ENCODE measurements at places on chromosomes 1 and 21.

GRCh38 chr1:25666460-25666859, 49.9 kb downstream of the MAN1C1 start:
- DNase-seq: no peak

GRCh38 chr1:27646676-27647075, 11.7 kb upstream of the FGR start:
- no peak for DNase-seq

DNA sequence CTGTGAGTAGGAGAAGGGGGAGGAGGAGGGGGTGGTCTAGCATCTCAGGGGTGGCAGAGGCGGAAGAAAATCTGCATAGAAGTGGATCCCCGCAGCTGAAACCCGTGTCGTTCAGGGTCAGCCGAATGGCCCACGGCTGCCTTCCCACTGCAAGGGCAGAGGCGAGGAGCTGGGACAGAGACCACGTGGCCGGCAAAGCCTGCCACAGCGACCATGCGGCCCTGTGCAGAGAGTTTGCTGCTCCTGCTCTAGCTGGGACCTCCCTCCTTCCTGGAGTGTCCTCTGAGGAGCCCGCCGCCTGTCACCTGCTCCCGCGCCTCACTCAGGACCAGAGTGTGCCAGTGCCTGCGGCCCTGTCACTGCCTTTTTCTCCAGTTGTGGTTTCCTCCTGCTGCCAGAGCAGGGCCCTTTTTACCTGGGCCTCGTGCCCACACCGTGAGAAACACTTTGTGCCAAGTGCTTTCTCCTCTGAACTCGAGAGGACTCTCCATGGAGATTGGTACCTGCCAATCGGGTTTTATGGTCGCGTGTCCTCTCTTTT, 5.4 kb upstream of the TRPM2 start:
- no peak for DNase-seq

DNA sequence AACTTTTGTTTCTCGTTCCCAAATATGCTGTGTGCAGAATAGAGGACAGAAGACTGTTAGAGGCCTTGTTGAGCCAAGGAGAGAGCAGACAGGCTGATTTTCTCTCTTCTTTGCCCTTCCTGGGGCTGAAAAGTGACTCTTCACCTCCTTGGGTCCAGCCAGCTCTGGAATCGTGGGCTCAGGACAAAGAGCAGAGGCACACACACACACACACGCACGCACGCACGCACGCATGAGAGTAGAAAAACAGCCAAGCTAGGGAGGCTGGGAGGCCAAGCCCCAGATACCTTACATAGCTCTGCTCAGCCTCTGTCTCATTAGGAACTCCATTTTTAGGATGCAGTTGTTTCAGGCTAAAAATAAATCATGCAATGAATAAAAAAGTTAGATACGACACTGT, at the start of gene CASQ2:
Gene CASQ2 (minus strand): TSS at position 166 of the 400 bp plus-strand sequence. CDS start 173 bp downstream, outside the sequence.
- no peak for DNase-seq

- DNase-seq: no peak
Observed at GRCh38 chr21:36541721-36542139, 61.8 kb upstream of the CLDN14 start.

- DNase-seq: no peak
Observed at GRCh38 chr1:163823017-163823416, 501.3 kb downstream of the NUF2 start.

GRCh38 chr21:41809891-41810596, 43.2 kb upstream of the RIPK4 start:
- no peak for DNase-seq

DNA sequence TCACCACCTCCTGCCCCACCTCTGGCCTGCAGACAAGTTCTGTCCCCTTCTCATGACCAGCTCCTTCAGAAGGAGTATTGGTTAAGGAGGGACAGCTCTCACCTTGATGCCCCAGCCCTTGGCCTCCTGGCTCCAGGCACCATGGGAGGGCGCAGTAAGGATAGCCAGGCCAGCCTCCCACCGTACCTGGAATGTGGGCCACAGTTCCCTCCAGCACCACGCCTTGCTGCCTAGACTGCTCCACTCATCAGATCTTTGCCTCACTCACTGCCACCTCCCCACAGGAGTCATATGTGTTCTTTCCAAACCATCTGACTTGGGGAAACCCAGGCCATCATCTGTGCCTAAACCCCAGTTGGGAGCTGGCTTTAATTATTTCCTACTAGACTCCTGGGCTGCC, 97.0 kb downstream of the CCDC185 start:
- DNase-seq: no peak

DNA sequence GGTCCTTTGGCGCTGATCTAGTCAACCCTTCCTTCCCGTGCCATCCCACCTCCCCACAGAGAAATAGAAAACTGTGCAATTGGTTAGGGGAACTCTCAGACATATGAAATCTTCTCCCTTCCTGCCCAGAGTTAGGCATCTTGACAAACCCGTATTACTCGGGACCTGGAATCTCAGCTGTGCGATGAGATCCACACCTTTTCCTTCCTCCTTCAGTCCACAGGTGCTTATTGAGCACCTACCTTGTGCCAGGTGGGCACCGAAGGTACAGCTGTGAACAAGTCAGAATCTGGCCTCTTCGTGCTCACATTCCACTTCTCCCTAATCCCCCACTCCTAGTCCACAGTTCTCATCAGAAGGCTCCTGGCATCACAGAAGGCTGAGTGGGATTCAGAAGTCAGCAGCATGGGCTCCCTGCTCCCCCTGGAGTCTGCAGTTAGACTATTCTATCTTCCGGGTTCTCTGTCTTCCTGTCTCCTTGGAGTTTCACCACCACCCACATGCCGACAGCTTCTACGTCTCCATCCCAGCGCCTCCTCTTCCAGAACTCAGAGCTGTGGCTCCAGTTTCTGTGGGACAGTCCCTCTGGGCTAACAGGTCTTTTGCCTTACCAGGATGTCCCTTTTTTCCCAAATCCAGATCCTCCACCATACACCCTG, 23.0 kb downstream of the KNCN start:
- no peak for DNase-seq

DNA sequence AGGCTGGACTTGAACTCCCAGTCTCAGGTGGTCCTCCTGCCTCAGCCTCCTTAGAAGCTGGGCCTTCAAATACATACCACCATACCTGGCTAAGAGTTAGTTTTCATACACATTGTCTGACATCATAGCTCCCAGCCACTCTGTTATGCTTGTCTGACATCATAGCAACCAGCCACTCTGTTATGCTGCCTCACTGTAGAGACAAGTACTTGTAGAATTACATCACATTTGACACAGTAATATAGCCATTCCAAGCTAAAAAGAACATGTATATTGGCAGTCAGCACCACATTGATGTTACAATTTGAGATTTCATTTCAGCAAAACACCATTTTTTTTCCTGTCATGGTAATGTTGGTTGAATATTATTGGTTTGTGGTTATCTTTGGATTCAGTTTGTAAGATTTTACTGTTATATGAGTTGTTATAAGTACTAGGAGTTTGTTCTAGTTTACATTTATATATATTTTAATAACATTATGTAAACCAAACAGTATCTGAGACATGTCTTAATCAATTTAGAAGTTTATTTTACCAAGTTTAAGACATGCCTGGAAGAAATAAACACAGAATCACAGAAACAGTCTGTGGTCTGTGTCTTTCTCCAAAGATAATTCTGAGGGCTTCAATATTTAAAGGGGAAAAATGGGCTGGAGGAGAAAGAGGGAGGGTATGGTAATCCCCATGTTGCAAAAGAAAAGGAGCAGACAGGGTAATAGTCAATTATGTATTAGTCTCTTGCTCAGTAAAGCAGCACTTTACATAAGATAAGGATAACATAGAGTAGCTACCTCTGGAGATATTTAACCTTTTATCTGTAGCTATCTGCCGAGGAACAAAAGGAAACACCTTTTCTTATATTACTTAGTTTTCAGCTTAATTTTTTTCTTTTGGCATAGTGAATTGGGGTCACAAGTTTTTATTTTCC, 43.0 kb downstream of the XPR1 start:
- DNase-seq: no peak

GRCh38 chr1:155396874-155397476, 76.3 kb downstream of the RUSC1 start:
- no peak for DNase-seq

DNA sequence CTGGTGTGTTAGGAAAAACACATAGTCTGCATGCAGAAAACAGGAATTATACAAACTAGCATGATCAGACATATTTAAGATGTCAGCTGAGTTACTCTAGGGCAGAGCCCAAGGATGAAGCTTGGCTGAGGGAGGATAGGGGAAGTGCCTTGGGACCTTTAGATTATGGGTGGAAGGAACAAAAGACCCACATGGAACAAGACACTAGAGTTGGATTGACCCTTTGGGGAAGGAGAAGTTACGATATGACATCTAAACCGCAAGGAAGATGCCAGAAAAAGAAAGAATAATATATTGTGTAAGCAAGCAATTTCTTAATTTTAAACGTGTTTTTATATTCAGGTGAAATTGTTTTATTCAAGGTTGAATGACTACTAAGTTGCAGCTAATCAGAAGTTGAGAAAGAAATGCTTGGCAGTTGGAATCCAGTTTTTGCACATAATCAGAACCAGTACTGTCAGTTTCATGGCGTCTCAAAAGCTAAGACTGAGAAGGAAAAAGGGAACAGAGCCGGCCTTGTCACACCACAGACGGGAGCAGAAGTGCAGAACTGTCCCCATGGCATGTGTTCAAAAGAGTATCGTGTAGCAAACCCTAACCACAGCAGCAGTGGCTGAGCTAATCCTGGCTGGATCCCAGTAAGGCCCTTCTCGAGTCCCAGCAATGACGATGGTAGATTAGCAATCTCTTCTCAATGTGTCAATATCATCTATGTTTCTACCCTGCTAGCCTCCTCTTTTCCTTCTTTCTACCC, 31.2 kb upstream of the IFNAR2 start:
- no peak for DNase-seq

DNA sequence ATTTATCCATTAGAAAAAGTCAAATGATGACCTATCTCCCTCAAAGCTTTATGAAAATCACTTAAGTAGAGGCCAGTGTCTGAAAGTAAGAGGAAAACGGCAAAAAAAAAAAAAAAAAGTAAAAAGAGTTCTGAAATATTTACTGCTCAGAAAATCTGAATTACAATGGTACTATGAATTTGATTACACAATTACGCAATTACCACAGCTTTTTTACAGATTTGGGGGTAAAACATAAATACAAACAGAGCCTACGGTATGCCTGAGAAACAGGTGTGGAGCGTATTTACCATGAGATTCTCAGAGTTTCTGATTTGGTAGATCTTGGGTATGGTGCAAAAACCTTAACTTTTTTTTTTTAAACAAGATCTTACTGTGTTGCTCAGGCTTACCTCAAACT, 15.9 kb upstream of the FBXO28 start:
- no peak for DNase-seq

DNA sequence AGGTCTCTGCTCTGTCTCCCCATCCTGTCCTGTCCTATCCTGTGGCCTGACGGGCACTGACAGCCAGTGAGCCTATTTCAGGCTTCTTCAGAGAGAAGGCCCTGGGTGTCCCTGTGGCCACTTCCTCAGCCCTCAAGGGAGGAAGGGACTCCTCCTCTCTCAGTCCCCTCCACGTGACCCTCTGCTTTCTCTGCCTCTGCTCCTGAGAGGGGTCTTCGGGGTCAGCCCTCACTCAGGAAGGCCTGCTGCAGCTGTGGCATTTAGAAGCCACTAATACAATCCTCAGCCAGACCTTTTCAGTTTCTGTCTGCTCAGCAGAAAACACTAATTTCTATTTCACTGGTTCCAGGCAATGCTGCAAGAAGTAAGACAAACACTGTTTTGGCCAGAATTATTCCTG, 43.6 kb upstream of the ETV3 start:
- DNase-seq: no peak

DNA sequence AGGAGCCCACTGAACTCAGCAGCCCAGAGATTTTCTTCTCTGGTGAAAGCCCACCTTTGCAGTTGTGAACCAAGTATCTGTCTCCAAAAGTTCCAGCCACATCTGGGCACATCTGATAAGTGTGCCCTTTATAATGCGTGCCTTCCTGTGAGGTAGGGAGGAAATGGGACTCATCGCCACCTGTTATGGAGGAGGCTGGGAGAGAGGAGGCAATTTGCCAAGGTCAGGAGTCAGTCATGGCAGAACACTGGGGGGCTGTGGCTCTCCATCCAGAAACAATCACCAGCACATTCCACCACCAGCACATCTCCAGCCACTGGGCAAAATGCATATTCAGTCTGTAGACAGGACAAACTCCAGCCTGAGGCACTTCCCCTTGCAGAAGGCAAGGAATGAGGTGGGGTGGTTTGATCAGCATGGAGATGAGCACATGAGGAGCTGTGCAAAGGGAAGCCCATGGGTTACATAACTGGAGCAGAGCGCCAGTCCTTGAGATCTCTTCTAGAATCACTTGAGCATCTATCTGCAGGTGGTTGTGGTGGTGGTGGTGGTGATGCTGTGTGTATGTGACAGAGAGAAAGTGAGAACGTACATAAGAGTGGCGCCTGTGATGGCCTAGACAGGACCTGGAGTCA, 15.0 kb upstream of the LEMD1 start:
- DNase-seq: no peak

DNA sequence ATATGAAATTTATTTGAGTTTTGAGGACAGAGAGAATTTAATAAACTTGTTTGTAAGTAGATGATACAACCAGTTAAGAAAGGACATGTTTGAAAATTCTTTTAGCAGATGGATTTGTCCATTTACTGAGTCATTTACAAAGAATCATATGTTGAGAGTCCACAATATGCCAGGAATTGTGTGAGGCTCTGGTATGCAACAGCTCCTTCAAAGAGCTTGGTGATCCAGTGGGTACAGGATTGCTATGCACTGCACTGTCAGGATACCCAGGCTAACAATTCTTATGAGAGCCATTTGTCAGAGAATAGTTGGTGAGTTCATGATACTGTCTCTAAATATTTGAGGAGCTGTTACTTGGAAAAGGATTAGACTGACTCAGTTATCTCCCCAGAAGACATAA, 11.0 kb downstream of the DNM3 start:
- DNase-seq: no peak

DNA sequence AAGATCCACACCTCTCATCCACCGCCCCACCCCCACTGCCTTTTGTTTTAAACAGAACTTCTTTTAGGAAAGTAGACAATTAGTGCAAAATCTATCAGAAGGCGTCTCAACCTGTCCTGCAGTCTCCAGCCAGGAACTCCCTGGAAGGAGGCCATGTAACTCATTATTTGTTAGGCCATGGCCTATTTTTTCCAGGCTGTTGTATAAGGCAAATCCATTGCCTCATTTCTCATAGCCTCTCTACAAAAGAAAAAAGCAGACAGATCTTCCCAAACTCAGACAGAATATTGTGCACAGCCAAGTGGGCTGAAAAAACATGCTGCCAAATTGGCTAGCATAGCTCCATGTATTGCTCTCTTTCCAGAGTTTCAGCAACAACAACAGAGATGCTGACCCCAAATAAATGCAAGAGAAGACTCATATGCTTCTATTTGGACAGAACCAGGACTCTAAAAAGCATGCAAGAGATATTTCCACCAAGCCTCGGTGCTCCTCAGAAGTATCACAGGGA, 770.7 kb upstream of the CXADR start:
- no peak for DNase-seq

Data from activated T-cell treated with anti-CD3 and anti-CD28 coated beads, Interleukin-2, amount 50 U/mL, for 48 hours (primary cell).